Prostate gland (tissue), 2 donors: ENCODE measurements at places on chromosomes 1 and 21.
A peak's percentile ranks its signal among the peaks of the same experiment; 100 is the strongest.

DNA sequence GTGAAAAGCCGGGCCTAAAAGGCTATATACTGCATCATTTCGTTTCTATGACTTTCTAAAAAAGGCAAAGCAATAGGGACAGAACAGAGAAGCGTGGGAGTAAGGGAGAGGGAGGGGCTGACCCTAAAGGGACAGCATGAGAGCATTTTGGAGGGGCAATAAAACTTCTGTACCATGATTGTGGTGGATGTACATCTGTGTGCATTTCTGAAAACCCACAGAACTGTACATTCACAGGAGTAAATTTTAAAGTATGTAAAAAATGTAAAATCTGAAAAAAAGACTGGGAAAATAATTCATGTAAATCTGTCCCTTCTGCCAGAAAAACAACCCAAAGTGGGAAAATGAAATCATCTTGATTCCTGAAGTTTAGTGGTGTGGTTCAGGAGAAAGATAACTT lies 235.4 kb downstream of the CENPF start:
- H3K27me3 ChIP-seq, result no peaks in the 10 kb centered on the region
- H3K4me3 ChIP-seq, result no peak overlapping the region
- no peaks in the 10 kb centered on the region for H3K4me1 ChIP-seq
- H3K36me3 ChIP-seq, result no peaks in the 10 kb centered on the region

DNA sequence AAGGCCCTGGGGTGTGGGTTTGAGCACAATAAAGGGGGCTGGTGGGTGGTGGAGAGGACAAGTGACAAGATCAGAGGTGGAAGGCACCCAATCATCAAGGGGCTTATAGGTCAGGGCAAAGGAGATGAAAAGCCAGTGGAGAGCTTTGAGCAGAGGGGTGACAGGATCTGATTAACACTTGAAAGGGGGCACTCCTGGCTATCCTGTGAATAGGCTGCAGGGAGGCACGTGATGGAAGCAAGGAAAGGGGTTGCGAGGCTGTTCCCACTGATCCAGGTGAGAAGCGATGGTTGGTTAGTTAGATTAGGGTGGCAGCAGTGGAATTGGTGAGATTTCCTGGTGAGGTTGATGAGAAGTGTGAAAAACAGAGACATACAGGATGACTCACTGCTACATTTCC lies 80.6 kb downstream of the WLS start:
- H3K27me3 ChIP-seq, result no peaks in the 10 kb centered on the region
- no peaks in the 10 kb centered on the region for H3K4me1 ChIP-seq
- DNase-seq, result no peak
- peaks cover 3% of the 10 kb centered on the region for H3K36me3 ChIP-seq
- no peak overlapping the region for H3K27ac ChIP-seq

DNA sequence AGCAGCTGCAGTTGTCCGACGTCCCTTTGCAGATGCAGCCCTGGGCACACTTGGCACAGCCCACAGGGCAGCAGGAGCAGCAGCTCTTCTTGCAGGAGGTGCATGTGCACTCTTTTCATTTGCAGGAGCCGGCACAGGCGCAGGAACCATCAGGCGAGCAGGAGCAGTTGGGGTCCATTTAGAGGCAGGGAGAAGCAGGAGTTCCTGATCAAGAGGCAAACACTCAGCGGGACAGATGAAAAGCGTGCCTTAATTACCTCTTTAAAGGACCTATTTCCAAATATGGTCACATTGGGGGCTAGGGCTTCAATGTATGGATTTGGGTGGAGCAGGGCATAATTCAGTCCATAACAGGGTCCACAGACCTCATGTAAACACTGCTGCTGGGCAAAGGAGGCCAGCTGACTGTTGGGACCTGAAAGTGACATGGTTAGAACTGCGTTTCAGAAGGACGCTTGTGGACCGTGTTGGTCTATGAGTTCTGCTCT lies 4.3 kb upstream of the CPLANE2 start:
- DNase-seq, result no peak
- peaks cover 7% of the 10 kb centered on the region for H3K4me1 ChIP-seq
- no peak overlapping the region for H3K4me3 ChIP-seq
- H3K27ac ChIP-seq, result no peak overlapping the region

DNA sequence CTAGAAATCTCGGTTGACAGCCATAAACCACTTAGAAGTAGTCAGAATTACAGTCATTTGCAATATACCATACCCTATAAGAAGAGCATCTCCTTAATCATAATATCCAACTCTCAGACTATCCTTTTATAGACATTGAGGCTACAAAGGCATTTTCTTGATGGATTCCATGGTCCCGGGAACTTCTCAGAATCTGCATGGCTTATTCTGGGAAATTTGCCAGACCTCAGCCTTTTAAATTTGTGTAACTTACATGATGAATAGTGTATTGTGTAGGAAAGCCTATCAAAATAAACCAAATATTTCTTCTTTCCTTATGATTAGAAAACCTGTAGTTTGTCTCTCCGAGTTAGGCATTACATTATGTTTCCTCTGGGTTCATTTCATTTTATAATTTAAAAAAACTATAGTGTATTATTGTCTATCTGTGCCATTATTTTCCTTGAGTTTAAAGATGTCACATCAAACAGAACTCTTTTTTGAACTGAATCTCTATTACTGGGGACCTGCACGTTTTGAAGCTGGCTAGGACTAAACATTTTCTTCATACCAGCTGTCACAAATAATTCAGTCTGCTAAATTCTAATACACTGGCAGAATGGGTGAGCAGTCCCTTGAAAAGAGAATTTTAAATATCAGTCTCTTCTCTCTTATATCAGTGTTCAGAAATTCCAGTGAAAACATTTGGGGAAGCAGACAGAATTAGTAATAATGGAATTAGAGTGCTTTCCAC lies 102.9 kb downstream of the GABPA start:
- H3K36me3 ChIP-seq, result no peaks in the 10 kb centered on the region
- no peaks in the 10 kb centered on the region for H3K4me1 ChIP-seq
- H3K27me3 ChIP-seq, result no peaks in the 10 kb centered on the region

- no peak overlapping the region for H3K27ac ChIP-seq
- no peaks in the 10 kb centered on the region for H3K27me3 ChIP-seq
- H3K4me1 ChIP-seq, result no peaks in the 10 kb centered on the region
- no peaks in the 10 kb centered on the region for H3K36me3 ChIP-seq
Observed at GRCh38 chr1:177119311-177119710, 45.2 kb downstream of the ASTN1 start.

DNA sequence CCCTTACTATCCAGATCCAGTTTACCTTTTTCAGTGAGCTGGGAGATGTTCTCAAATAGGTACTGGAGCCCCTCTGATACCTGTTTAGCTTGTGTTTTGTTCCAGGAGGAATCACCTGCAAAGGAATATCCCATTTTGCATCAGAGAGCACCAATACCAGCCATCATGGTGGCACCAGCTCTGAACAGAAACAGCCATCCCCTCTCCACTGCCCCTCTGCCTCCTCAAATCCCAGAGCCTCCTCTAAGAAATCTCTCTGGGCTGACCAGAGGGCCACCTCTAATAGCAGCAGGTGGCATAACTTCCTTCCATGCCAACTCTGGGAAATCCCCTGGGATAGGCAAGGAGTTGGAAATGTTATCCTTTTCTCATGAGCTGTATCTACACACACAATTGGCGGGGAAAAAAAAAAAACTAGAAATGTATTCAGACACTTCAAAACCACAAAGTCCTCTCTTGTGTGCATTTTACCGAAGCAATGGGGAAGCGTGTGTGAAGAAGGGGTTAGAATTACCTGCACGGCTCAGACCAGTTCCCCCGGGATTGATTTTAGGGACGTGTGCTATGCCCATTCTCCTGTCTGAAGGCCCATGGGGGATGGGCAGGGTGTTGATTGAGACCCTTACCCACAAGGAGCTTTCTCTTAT lies 2.4 kb downstream of the PGLYRP4 start:
- no peaks in the 10 kb centered on the region for H3K27me3 ChIP-seq
- no peak overlapping the region for H3K4me3 ChIP-seq
- no peaks in the 10 kb centered on the region for H3K4me1 ChIP-seq
- H3K27ac ChIP-seq, result no peak overlapping the region

DNA sequence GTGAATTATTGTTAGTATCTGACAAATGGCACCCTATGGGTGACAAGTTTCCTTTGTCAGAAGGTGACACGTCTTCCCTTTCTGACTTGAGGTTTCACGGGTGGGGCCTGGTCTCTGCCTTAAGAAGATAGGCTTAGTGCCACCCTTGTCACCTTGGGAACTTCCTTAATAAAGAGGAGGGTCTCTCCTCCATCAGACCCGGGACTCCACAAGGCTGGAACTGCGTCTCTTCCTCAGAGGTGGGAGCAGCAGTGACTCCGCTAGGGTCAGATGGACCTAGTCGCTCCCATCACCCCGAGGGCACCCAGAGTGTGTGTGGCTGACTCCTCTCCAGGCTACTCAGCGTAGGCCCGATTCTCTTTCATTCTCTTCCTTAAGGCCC lies 774 bp upstream of the WDTC1 start:
- DNase-seq, result peak; percentile 4
- H3K27ac ChIP-seq, result peak overlapping the region; percentile 53
- peak overlapping the region; percentile 26 for H3K4me3 ChIP-seq
- no peaks in the 10 kb centered on the region for H3K27me3 ChIP-seq
- no peaks in the 10 kb centered on the region for H3K36me3 ChIP-seq
- no peaks in the 10 kb centered on the region for H3K4me1 ChIP-seq

DNA sequence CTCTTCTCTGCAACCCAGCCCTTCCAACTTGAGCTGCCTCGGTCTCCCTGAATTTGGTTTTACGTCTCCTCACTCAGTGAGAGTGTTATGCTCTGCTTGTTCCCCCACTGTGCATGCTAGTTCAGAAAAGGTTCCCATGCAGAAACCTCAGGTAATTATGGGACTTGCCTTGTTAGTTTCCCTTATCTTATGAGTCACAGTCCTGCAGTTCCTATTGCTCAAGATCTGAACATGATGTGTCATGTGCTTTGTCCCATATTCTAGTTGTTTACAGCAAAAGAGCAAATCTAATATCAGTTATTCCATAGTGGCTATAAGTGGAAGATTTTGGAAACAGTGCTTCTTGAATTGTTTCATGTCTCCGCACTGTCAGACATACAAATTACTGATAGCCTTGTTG lies 74.4 kb downstream of the DUSP10 start:
- no peak for DNase-seq
- no peak overlapping the region for H3K27ac ChIP-seq
- H3K4me3 ChIP-seq, result no peak overlapping the region
- no peaks in the 10 kb centered on the region for H3K36me3 ChIP-seq
- H3K4me1 ChIP-seq, result no peaks in the 10 kb centered on the region

DNA sequence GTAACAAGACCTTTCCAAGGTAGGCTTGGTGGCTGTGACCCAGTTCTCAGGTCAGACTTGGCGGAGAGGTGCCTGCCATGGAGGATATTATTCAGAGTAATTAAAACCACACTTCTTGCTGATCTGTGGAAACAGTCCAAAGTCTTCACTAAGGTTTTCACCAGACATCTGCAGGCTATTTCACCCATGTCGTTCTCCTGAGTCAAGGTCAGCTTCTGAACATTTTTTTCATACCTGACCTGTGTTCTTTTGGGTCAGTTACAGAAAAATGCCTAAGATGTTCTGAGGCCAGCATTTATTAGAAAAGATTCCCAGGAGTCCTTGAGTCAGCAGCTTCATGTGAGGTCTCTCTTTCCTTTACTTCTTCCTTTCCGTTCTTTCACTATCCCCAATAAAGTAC lies 54.9 kb downstream of the RGL1 start:
- no peaks in the 10 kb centered on the region for H3K36me3 ChIP-seq
- no peaks in the 10 kb centered on the region for H3K4me1 ChIP-seq
- H3K4me3 ChIP-seq, result no peak overlapping the region
- no peak overlapping the region for H3K27ac ChIP-seq
- no peak for DNase-seq
- H3K27me3 ChIP-seq, result no peaks in the 10 kb centered on the region

DNA sequence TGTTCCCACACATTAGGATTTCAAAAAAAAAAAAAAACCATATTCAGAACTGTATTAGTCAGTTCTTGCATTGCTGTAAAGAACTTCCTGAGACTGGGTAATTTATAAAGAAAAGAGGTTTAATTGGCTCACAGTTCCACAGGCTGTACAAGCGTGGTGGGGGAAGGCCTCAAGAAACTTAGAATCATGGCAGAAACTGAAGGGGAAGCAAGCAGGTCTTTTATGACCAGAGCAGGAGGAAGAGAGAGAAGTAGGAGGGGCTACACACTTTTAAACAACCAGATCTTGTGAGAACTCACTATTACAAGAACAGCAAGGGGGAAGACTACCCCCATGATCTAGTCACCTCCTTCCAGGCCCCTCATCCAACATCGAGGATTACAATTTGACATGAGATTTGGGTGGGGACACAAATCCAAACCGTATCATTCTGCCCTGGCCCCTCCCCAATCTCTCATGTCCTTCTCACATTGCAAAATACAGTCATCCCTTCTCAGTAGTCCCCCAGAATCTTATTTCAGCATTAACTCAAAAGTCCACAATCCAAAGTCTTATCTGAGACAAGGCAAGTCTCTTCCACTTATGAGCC lies 51.8 kb downstream of the POU2F1 start:
- no peaks in the 10 kb centered on the region for H3K4me1 ChIP-seq
- DNase-seq, result no peak
- no peak overlapping the region for H3K4me3 ChIP-seq
- H3K36me3 ChIP-seq, result no peaks in the 10 kb centered on the region
- H3K27ac ChIP-seq, result no peak overlapping the region

- no peak for DNase-seq
- H3K4me1 ChIP-seq, result no peaks in the 10 kb centered on the region
- no peaks in the 10 kb centered on the region for H3K27me3 ChIP-seq
- H3K27ac ChIP-seq, result no peak overlapping the region
Observed at GRCh38 chr1:80807981-80808380, 992.8 kb upstream of the ADGRL2 start.

DNA sequence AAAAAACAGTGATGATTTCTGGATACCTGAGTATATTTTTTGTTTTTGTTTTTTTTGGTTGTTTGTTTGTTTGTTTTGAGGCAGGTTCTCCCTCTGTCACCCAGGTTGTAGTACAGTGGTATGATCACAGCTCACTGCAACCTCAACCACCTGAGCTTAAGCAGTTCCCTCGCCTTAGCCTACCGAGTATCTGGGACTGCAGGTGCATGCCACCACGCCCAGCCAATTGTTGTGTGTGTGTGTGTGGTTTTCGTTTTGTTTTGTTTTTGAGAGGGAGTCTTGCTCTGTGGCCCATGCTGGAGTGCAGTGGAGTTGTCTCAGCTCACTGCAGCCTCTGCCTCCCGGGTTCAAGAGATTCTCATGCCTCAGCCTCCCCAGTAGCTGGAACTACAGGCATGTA lies 55.3 kb upstream of the RCC1 start:
- no peaks in the 10 kb centered on the region for H3K27me3 ChIP-seq
- no peaks in the 10 kb centered on the region for H3K4me1 ChIP-seq
- DNase-seq, result no peak
- no peak overlapping the region for H3K27ac ChIP-seq
- no peaks in the 10 kb centered on the region for H3K36me3 ChIP-seq

DNA sequence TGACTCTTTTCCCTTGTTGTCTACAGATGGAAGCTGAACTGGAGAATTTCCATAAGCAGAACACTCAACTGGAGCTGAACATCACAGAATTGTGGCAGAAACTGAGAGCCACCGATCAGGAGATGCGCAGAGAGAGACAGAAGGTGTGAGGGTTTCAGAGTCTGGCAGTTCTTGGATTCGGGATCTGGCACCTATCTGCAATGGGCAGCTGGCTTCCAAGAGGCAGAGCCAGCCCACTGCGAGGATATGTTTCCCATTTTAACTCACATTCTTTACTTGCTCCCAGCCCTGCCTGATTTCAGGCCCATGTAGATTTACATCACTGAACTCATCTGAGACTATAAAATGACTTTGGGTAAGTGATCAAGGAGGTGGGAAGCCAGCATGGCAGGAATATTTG lies 37.3 kb upstream of the TMEM125 start:
- no peaks in the 10 kb centered on the region for H3K27me3 ChIP-seq
- H3K27ac ChIP-seq, result no peak overlapping the region
- H3K4me3 ChIP-seq, result no peak overlapping the region
- DNase-seq, result no peak
- H3K36me3 ChIP-seq, result no peaks in the 10 kb centered on the region
